NCI-H510A (cell line): ENCODE measurements at places on chromosomes 1 and 21.

GRCh38 chr1:168801032-168801745 lies 72.2 kb upstream of the DPT start:
- DNase-seq: no peak

DNA sequence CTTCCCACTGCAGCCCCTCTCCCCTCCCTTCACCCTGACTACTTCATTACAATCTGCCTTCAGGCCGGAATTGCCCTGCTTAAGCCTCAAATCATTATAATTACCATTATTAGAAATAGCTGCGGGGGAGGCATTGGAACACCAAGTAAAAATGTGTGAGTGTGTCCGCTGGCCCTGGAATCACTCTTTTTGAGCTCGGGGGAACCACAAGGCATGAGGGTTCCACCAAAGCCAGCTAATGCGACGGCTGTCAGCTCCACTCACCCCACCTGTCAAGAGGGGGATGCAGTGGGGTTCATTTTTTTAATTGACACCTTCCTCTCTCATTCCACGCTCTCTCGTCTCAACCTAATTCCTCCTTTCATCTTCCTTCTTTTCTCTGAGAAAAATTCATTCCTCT lies 177.2 kb downstream of the PBX1 start:
- no peak for DNase-seq

GRCh38 chr1:218837051-218837450 lies 336.6 kb upstream of the LYPLAL1 start:
- no peak for DNase-seq

DNA sequence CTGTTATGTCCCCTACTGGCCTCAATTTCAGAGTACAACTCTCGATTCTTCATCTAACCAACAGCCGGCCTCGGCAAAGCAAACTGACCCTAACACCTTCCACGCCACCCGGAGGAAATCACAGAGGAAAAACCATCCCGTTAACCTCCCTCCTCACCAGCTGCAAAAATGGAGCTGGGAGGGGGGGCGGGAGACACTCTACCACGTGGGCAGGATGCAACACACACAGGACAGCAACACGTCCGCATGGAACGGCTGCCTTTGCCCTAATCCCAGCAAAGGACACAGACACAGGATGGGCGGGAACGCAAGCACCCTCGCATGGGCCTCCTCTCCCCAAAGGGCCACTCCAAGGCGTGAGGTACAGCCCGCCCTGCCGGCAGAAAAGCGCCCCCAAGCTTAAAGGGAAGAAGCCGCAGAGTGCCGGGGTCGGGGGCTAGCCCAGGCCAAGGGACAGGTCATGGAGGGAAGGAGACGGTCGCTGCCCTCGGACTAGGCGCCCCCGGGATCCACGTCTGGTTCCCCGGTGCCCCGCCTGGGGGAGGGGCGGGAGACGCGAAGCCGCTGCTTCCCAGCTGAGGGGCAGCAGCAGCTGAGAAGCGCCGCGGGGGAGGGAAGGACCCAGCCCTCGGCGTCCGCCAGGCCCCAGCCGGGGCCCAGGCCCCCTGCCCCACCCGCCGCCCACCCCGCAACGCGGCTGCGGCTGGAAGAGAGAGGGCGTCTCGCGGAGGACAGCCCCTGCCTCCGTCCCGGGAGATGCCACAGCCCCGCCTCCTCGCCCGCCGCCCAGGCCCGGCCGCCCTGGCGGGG lies 590 bp downstream of the FOXJ3 start:
- peak; percentile 27 for DNase-seq

- DNase-seq: peak; percentile 23
Observed at GRCh38 chr1:28915031-28915895, 894 bp downstream of the EPB41 start.

DNA sequence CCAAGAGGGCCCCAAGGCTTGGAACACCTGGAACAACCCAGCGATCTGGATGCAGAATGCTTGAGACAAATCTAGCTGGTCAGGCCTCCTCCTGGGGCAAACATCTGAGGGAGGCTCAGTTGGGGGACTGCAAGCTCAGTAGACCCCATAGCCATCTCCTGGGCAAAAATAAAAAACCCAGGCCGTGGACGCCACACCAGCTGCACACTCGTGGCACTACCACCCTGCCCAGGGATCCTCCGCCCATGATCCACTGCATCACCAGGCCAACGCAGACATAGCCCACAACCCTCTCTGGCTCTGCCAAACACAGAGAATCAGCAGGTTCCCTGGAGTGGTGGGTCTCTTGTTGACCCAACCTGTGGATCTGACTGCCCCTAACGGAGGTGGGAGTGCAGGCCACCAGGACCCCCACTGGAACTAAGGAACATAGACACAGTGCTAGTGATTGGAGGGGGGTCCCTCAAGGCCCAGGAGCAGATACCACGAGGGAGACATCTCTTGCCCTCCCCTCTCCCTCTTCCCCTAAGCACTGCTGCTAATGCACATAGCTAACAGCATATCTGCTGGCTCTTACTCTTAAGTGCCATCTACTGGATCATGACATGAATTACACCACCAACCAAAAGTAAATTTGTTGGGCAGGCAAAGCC lies 147.2 kb downstream of the CHD1L start:
- no peak for DNase-seq

DNA sequence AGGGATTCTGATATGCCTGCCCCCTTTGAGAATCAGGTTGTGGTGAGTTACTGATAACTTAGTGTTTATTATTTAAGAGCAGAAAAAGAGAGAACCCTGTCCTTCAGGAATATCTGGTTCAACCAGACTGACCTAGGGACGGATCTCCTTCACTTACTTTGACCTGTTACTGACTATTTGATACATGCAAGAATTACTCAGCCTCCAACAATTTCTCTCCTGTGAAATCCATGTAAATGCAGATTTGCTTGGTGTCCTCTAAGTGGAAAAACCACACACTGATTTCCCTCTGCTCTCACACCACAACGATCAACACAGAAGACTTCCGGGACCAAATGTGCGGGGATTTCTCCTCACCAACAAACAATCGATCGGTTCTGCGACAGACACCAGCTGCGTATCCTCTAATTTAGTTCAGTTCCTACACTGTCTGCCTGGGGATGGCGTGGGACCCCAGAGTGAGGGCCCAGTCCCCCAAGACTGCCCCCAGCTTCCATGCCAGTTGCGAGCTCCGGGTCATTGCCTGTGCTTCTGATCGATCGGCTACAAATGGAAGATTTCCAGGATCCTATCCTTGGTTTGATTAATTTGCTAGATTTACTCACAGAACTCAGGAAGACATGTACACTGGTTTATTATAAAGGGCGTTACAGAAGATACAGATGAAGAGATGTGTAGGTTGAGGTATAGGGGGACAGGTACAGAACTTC lies 51.7 kb downstream of the BACE2 start:
- no peak for DNase-seq

GRCh38 chr1:119724611-119725218 lies 13.0 kb downstream of the PHGDH start:
- DNase-seq: no peak

DNA sequence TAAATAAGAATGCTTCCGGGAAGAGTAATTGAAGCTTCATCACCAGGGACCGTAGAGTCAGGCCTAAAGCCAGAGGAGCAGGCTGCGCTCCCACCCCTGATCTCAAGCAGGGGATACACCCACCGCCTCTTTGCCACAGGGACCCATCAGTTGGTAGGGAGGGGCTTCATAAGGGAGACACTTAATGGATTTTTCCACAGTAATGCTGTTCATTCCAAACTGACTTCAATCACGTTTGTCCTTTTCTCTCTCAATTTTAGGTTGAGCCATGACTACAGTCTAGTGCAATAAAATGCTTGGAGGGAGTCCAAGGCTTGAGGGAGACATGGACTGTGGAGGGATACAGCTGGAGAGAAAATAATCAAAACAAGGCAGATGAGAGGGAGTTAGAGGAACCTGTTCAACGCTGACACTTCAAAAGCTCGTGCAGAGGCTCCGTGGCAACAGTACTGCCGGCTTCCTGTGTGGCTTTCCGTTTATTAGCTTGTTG lies 111.5 kb downstream of the SEC16B start:
- DNase-seq: peak; percentile 28

- no peak for DNase-seq
Observed at GRCh38 chr1:16215882-16216753, 3.7 kb upstream of the ARHGEF19 start.

DNA sequence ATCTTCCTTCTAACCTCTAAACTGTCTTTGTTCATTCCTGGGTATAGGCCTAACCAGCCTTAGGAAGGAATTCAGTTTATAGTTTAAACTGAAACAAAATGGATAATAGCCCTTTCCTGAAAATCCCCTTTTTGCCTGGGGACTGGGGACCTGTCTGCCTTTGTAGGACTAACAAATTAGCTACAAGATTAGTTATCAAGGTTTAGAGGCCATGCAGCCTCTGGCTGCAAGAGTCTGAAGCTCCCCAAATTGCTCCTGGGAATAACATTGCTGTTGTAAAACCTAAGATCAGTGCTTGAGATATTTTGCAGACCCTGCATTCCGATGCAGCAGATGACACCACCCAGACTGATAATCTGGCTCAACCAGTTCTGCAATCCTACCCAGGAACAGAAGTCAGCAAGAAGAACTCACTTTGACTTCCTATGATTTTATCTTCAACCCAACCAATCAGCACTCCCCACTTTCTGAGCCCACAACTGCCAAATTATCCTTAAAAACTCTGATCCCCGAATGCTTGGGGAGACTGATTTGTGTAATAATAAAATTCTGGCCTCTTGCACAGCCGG lies 96.6 kb upstream of the ETV3 start:
- no peak for DNase-seq

DNA sequence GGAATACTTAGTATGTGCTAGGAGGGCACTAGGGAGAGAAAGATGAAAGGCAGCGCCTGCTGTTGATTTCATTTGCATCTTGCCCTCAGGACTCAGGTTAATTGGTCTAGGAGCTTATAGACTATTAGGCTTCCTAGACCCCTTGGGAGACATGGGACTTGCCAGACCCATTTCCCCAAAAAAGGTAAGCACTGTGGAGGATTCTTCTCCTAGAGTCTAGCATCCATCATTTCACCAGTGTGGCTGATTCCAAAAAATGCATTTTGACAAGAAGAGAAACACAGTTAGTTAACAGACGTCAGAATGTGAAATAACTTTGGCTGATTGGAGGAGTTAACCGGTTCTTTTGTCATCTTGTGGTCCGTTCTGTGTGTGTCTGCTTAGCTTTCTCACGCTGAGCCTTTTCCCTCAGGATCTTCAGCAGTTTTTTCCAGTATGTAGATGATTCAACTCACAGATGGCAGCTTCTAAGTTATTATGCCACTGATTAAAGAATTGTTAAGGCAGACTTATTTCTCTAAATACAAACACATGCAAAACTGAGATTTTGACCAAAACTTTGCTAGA lies 108.8 kb downstream of the KIF26B start:
- DNase-seq: no peak

DNA sequence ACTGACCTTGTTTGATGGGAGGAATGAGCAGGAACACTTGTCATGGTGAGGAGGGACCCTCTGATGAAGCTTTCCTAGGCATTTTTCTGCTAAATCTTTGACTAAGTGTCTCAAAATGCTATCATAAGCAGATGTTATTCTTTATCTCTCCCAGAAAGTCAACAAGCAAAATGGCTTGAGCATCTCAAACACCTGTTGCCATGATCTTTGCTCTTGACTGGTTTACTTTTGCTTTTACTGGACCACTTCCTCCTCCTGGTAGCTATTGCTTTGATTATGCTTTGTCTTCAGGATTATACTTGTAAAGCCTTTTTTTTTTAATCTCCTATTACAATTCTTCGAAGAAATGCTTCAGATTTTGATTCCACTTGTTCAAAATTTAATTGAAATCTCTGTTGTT lies 157.4 kb downstream of the GPR52 start:
- no peak for DNase-seq

GRCh38 chr1:41803656-41804055 lies 115.1 kb downstream of the HIVEP3 start:
- DNase-seq: no peak

DNA sequence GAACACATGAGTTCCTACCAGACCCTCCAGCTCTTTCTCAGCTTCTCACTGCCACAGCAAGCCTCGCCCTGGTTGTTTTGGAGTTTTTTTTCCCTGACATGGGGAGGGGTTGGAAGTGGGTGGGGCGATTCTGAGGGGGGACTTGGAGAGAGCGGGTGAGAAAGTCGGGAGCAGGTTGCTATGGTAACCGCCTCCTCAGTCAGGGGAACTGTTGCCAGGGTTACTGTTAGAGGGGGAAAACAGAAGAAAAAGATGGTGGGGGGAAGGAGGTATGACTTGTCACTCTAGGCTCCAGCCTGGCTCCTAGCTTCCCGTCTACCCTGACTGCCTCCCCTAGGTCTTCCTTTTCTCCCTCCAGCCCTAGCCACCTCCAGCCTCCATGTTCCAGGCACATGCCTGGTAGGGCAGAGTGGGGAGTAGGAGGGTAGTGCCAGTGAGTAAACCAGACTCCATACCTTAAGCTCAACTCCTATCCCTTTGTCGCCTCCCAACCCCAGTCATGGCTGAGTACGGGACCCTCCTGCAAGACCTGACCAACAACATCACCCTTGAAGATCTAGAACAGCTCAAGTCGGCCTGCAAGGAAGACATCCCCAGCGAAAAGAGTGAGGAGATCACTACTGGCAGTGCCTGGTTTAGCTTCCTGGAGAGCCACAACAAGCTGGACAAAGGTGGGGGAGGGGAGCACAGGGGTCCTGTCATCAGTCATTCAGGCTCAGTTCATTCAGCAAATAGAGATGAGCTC lies 6.0 kb downstream of the PEA15 start:
- DNase-seq: no peak

DNA sequence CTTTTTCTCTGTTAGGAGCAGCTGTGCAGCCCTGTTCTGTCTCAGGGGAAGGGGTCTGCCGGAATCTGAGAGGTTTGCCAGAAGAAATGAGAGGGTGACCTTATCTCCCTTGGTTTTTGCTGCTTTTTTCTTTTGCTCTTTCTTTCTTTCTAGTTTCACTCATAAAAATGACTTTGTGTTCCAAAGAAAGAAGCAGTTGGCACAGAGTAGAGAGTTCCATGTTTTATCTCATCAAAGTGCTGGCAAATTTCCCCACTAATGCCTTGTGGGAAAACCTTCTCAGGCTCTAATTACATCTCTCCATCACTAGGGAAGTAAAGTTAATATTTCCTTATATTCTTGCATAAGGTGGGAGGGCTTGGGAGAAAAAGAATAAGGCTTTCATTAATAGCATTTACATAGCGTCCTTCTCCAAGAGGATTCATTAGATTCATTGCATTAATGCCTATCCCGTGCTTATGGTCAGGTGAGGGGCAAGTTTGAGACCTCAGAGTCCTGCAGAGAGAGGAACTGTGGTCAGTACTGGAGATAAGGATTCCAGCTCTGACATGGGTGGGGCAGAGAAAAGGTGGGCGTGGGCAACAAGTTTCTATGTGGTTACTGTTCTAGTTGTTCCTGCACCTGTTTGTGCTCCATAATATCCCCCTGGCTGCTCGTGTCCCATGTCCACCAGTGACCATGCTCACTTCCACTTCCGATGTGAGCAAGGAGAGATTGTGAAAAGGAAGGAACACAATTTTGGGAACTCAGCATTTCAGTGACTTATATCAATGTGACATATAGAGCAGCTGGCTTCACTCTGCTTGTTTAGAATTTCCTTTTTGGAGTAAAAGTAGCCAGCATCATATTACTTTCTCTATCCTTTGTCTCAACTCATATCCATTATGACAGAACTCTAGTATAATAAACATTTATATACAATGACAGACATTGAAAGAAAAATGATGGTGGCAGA lies 79.5 kb downstream of the DISC1 start:
- DNase-seq: no peak
